DND-41 (cell line): ENCODE measurements at places on chromosomes 11 and 22.

DNA sequence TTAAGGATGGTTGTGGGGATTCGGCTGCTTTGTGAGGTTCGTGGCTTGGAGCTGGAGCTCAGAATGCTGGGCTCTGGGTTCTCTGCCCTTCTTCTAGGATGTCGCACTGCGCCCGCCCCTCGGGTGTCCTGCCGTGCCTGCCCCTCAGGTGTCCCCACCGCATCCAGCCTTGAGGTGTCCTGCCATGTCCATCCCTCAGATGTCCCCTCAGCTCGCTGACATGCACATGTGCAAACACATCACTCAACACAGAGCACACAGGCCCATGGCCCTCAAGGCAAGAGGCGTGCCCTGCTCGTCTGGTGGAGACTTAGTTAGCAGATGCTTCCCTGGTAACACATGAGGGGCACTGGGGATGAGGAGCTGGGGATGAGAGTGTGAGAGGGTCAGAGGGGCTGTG is 359.3 kb downstream of the TBC1D22A start:
- no peak for DNase-seq

DNA sequence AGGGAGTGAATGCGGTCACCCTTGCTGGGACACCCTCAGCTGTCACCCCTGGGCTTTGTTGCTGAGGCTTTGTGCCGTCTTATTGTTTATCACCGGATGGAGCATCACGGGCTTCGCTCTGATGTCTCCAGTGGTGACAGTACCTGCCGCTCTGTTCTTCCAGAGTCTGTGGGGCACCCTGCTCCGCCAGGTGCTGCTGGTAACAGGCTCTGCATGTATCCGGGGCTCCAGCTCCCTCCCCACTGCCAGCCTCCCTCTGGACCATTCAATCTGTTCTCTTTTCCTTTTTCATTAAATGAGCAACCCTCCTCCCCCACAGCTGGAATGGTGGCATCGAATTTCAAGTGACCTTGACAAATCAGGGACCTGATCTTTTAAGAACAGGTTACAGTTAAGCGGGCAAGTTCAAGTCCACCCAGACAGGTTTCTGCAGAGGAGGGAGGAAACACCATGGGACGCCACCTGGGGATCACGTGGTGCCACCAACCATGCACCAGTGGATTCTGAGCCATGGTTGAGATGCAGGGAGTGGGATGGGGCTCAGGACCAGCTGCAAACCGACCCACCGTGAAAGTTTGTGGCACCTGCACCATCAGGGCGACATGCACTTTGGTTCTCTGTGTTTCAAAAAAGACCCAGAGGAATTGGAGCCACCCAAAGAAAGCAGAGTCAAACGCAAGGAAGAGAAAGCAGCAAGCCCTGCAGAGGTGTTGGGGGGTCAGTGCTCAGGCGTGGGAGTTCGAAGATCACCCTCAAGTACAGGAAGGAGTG is 89.3 kb downstream of the BCR start:
- no peak for DNase-seq

DNA sequence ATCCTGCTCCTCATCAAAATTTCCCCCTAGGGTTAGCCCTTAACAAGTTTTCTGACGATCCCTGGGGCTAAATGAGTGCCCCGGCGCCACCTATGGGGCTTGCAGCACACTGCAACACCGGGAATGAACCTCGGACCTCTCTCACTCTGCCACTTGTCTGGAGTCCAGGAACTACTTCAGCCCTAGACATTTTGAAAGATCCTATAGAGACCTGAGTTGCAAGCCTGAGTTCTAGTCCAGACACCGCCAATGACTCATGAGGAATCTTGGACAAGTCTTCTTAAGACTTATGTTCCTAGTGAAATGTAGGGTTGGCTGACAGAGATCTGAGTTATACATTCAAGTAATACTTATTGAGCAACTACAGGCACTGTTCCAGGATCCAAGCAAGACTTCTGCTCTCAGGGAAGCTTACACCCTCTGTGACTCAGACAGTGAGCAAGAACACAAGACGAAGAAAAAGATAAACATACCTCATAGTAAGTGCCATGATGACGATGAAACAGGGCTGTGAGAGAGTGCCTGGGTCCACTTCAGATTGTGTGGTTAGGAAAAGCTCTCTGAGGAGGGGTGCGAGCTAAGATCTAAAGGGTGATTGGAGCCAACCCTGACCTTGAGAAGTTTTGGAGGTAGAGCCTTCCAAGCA is 10.2 kb upstream of the STK33 start:
- peak; percentile 47 for DNase-seq

- DNase-seq = no peak
Measured at GRCh38 chr11:46072172-46072964, 48.9 kb downstream of the PHF21A start.

DNA sequence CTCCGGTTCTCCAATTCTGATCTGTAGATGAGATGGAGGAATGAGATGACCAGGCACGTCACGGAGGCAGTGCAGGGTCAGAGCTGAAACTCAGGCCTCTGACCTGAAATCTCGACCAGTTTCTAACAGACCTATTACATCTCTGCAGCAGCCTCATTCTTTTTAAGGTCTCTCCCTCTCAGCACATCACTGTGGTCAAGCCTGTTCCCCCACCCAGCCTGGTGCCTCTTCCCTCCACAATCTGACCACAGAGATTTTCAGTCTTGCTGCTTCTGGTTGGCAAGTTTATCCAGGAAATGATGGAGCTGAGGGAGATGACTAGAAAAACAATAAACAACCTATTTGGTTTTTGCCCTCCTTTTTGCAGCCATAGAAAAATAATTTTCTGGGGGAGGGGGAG is 9.5 kb downstream of the GRAMD1B start:
- DNase-seq = no peak

GRCh38 chr22:40452730-40453487 is 82.5 kb downstream of the SGSM3 start:
- DNase-seq = no peak

- DNase-seq = peak; percentile 40
Measured at GRCh38 chr11:88886796-88887195, 179.0 kb downstream of the GRM5 start.

DNA sequence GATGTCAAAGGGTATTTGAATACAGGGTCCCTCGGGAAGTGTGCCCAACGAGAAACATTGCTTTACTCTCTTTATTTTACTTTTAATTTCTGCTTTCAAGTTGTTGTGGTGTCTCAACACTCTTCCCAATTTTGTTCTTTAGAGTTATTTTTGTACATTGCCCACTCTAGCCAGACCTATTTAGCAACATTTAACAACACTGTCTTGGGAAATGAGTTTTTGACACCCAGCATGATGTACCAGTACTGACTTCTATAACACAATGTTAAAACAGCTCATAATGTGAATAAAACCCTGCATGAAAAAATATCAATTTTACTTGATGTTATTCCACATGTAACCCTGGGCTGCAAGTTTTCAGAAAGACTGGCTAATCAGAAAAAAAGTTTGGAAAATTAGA is 350.2 kb upstream of the PITPNB start:
- DNase-seq = no peak

DNA sequence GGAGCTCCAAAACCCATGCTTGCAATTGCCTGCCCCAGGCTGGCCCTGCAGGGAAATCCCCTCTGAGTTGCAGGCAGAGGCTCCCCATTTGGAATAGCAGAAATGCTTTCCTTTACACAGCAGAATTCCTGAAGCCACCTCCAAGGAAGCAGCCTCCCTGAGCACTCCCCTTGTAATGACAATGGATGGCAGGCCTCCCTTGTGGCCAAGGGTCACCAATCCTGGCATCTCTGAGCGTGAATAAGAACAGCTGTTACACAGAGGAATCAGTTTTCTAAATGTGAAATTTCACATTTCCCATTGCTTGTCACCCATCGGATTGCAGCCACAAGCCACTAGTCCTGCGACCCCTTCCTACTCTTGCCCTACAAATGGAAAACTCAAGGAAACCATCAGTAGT is 107.6 kb downstream of the GALNT18 start:
- no peak for DNase-seq

- DNase-seq = peak; percentile 17
Measured at GRCh38 chr11:129894278-129895125, 876 bp downstream of the NFRKB start.

- no peak for DNase-seq
Measured at GRCh38 chr11:116042146-116042545, 537.9 kb upstream of the CADM1 start.
